Esophagus squamous epithelium (tissue), 5 donors: ENCODE measurements at places on chromosomes 5 and 9. TPM values are rescaled to one million over a fixed set of nuclear protein-coding genes. Genes with fewer than 3 reads are reported as not detected.

ZNF782 gene
- total RNA-seq: 5.1 TPM

PCDHB3 gene
- 0.76 TPM for total RNA-seq

- DNase-seq: no peak
Measured at GRCh38 chr9:36913393-36914211, 120.5 kb downstream of the PAX5 start.

SLC22A4 gene
- total RNA-seq: not detected

LIX1 gene
- not detected for total RNA-seq

DNA sequence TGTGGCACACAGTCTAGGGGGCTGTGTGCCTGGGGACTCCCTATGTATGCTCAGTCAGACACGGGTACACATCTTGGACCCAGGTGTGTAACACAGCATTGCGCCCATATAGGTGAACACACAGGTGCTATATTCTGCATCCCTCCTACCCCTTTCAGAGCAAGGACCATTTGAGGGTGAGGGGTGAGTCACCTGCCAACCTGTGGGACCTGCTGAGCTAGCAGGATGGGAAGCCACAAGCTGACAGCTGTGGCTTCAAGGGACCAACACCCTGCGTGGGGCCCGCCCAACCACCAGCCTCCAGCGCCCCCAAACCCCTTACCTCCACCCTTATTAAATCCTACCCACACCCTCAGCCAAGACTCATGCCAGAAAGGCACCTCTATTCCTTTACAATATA lies 14.6 kb upstream of the AQP7 start:
- DNase-seq: no peak

DNA sequence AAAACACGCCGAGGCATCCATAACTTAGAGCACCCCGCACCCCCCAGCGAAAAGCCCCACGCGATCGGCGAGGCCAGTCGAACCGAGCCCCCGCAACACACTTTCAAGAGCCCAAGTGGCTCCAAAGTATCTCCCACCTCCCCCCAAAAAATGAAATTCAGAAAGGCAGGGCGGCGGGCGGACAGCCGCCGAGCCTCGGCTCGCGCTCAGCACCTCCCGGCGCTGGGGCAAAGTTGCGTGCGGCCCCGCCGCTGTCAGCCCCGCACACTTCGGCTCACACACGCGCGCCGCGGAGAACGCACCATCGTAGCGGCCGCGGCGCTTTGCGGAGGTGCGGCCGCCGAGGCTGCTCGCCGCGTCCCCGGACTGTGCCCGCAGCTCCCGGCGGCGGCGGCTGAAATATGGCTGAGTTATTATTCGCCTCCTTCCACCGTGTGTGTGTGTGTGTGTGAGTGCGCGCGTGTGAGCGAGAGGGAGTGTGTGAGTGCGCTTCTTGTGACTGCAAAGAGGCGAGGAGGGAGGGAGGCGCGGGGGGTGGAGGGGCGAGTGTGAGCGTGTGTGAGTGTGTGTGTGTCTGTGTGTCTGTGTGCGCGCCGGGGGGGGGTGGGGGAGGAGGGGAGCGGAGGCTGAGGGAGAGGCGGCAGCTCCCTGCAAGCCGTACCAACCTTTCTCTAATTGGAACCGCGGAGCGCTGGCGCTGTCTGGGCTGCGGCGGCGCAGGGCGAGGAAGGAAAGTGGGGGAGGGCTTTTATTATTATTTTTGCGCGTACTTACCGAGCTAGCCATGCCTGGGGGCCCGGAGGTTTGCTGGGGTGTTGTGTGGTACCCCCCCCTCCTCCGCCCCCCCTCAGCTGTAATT lies 599 bp downstream of the MLLT3 start:
- peak; percentile 29 for DNase-seq

- DNase-seq: no peak
Measured at GRCh38 chr5:89342106-89342876, 459.3 kb upstream of the MEF2C start.

RAPGEF6 gene
- total RNA-seq: 26.5 TPM

DNA sequence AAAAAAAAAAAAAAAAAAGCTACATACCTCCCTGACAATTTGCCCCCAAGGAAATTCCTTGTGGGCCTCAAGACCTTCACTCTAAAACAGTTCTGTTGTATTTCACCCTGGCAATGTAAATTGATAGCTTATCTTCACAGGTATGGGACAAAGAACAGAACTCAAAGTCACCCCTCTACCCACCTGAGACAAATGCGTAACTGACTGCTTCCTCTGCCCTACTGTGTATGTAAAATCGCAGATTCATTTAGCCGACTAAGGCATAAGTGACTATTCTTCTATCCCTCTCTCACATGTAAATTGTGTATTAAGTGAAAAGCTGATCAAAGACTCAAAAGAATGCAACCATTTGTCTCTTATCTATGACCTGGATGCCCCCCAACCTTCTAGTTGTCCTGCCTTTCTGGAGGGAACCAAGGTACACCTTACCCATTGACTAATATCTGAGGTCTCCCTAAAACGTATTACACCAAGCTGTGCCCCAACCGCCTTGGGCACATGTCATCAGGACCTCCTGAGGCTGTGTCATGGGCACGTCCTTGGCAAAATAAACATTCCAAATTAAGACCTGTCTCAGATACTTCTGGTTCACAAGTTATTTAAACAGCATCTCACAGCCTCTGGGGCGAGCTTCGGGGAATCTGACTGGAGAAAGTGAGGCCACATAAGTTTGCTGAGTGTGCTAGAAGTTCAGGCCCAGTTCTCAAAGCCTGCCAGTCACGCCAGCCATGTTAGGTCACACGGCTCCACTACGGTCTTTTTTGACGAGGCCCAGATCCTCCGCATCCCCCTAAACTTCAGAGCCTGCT lies 954 bp downstream of the TBCA start:
- DNase-seq: no peak

GRCh38 chr9:112310826-112311225 lies 22.6 kb downstream of the PTBP3 start:
- no peak for DNase-seq

DNA sequence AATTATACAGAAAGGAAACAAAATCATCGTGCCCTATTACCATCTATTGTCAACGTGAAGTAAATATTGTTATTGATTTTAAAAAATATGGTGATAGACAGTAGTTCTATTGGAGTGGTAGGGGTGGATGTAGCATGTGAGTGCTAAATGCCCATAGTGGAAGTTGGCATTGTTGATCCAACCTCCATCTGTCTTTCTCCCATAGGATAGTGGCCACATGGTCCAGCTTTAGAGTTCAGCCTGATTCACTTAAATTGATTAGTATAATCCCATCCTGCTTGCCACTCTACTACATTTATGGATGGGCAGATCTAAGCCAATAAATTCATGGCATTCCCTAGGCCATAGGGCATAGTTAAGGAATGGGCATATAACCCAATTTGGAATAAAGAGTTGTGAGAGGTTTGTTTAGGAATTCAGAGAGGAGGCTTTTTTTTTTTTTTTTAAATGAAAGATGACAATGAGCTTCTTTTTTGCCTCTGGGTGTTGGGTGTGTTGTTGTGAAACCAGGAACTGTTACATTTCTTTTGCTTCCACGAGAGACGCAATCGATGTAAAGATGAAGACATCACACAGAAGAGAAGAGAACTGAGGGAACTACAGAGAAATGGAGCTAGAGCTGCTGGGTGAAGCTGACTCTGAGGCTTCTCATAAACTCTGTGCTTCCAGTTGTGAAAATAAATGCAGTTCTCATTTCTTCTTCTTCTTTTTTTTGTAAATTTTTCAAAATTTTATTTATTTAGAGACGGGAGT lies 12.5 kb upstream of the CHD1 start:
- DNase-seq: no peak

DNA sequence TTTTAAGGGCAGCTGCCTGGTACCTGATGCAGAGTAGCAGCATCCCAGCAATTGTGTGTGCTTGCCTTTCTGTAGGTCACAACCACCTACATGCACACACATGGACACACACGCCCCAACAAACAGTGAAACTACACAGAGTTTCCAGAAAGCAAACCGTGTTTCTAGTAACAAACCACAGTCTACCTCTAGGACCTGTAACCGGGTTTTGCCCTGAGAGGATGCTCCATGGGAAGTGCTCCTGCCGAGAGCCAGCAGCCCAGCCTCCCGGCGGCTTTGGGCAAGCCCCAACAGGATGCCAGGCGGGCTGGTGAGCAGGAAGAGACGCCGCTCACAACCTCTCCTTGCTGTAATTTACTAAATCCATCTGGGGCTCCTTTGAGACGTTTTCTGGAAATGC lies 4.1 kb upstream of the TCF7 start:
- DNase-seq: no peak

GRCh38 chr9:128125580-128126354 lies 1.8 kb downstream of the PTGES2 start:
- DNase-seq: no peak

DNA sequence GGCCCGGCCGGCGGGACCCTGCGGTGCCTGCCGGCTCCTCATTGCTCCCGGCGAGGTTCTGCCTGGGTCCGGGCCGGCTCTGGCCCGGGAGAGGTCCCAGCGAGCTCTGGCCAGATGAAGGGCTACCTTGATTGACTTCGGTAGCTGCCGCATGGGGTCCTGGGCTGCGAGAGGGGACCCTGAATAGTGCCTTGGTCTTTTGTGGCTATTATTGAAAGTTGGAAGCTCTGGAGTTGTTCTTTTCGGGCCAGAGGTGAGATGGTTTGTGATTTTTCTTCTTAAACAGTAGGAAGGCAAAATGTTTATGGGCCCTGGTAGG lies 635 bp downstream of the NAA35 start:
- DNase-seq: no peak

TXNDC8 gene
- total RNA-seq: not detected

DNA sequence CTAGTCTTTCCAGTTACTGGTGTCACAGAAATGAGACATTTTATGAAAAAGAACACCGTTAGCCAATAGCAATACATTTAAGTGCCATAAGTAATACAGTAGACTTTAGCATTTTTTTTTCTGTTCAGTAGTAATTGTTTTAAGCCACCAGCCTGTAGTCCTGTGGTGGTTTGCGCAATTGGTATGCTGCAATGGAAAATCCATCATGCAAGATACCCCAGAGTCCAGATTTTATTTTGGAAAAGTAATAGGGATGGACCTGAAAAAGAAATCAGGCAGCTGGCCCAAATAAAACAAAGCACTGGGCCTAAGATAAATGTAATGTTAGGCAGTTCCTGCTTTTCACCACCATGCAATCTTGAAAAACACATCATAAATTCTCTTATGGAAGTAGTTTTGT lies 94.6 kb upstream of the RASGRF2 start:
- DNase-seq: no peak
